ENCODE measurements at places on chromosomes 3 and 15.

DNA sequence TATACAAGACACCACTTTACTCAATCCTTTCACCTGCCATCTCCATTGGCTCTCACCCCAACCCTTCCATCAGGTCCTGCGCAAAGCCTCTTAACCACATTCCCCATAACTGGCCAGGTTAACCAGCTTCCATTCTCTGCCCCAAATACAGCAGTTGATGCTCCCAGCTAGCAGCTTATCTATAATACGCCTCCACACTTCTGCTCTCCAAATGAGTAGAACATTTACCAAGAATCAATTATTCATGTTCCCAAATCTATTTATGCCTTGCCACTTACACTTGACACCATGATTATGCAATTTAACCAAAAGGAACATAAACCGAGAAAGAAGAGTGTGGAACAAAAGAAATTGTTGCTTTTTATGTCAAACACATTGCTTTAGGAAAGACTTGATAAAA is 103.7 kb upstream of the TPM1 start:
- DNase-seq, result no peak

GRCh38 chr3:127264794-127265514 is 22.9 kb downstream of the PRR20G start:
- DNase-seq, result no peak

GRCh38 chr3:24541935-24542334 is 47.3 kb upstream of the THRB start:
- DNase-seq, result no peak

DNA sequence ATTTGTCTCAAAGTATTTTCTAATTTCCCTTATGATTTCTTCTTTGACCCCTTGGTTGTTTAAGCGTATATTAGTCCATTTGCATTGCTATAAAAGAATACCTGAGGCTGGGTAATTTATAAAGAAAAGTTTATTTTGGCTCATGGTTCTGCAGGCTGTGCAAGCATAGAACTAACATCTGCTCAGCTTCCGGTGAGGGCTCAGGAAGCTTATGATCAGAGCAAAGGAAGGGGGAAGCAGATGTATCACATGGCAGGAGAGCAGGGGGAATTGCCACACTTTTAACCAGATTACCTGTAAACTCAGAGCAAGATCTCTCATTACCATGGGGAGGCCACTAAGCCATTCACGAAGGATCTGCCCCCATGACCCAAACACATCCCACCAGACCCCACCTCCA is 148.2 kb downstream of the PDE8A start:
- DNase-seq, result no peak

- DNase-seq, result no peak
Measured at GRCh38 chr3:101065962-101066361, 72.7 kb upstream of the ABI3BP start.

DNA sequence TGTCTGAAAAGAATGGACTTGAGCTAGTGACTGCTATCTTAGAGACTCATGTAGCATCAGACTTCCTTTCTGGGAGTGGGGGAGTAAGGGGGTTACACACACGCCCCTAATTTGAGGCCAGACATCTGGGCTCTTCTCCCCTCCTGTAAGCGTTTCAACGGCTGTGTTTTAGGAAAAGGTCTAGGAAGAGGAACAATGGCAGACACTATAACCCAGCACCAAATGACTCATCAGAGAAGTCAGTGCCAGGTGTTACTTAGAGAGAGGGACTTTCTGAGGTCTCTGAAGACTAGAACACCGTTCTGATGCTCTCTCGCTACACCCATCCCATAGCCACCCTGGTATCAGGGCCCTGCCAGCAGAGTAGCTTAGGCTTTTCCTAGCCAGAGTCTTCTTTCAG is 65.5 kb downstream of the SSUH2 start:
- DNase-seq, result no peak

DNA sequence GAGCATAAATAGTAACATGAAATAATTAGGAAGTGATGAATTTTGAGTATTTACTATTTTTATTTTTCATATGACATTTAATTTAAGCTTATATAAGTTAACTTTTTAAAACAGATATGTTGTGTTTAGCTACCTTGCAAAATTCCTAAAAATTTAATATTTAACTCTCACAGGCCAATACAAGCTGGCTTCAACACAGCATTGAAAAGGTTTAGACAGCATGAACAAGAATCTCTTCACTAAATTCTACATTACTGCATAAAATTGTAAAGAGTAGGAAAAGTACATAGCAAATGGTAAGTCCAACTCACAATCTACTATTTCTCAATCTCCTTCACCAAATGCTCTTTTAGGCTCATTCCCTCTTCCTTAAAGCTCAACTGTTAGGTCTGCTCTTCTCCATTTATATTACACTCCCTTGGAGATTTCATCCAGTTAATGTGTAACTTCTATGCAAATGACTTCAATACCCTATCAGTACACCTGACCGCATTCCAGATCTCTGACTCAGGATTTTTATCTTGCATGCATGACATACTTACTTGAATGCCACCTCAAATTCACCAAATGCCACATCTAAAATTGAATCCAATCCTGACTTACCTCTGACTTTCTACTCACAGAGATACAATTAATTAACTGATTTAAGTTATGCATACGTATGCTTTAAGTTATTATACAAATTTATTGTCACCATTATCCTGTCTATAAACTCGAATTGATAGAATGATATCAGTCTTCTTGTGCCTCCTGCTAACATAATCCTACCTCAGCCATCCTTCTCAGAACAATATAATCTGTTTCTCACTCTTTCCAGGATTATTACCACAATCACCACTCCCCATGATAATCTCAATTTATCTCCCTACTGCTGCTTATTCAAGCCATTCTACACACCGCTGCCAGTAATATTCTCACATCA is 127.0 kb downstream of the STAG1 start:
- no peak for DNase-seq

DNA sequence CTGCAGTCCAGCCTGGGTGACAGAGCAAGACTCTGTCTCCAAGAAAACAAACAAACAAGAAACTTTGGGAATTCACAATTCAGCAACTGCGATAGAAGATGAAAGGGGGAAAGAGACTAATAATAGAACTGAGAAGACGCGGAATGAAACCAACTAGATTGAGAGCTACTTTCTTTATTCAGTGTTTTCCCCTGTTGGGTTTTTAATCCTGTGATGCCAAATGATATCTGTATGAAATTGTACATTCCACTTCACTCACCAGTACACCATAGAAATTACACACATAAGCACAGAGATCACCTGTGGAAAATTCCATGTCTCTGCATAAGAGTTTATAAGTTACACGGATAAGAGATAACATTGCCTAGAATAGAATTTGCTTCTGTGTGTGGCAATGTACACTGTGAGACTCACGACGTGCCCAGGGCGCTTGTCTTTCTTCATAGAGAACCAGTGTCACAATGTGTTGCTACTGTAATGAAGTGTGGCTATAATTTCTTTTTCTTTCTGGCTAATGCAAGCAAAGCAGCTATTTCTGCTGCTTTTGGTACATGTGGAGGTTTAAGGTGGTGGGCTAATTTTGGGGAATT is 17.7 kb upstream of the CHST2 start:
- DNase-seq, result no peak

GRCh38 chr3:112001526-112001925 is 2.8 kb downstream of the TAGLN3 start:
- DNase-seq, result no peak

DNA sequence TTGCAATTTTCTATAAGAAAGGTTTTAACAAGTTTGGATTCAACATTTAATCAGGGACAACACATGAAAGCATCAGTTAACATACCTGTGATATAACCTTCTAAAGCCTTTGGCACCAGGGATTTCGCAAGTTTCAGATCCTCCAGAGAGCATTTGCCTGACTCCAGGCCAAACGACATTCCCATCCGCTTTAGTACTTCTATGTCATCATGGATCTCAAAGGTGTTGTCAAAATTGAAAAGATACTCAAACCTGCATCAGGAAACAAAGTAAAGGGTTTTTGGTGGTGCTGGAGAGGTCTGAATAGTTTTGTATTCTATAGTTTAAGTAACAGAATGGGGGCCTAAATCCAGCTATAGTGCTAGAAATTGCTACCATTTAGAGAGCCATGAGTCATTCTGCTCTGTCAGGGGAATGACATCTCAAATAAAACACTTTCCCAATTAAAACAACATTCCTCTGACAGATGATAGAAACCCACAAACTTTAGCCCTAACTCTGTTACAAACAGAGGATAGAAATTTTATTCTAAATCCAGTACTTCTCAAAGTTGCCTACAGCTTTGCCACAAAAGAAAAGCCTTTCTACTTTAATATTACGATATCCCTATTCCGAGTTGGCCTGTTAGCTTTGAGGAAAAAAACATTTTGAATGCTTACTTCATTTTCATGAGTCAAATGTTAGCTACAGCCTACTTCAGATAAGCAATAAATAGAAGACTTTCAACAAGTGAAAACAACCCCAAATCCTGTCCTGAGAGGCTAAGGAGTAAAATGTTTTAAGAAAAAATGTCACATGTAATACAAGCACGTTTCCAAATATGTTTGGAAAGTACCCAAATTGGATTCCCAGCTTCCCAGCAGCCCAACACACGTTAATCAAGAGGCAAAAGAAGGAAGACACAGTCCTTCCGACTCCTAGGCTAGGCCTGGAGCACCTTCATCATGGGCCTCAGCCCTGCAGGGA is 83.4 kb downstream of the ATP1B3 start:
- DNase-seq, result no peak

DNA sequence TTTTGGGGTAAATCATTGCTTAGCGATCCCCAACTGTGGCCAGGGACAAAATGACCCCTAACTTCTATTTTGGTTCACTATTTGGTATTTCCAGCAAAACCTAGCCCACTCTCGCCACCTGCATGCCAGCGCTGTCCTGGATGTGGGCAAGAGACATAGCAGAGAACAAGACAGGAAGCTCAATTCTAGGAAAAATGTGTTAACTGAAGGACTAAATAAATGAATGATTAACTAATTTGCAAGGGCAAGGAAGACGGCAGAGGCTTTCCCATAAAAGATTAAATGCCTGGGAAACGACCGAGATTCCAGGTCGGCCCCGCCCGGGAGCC is 408 bp downstream of the NICN1 start:
- DNase-seq, result no peak

- DNase-seq, result no peak
Measured at GRCh38 chr3:133388696-133389395, 11.0 kb upstream of the BFSP2 start.

GRCh38 chr15:85624291-85624801 is 170.4 kb downstream of the KLHL25 start:
- no peak for DNase-seq

- no peak for DNase-seq
Measured at GRCh38 chr3:180325958-180326357, 276.0 kb upstream of the TTC14 start.

DNA sequence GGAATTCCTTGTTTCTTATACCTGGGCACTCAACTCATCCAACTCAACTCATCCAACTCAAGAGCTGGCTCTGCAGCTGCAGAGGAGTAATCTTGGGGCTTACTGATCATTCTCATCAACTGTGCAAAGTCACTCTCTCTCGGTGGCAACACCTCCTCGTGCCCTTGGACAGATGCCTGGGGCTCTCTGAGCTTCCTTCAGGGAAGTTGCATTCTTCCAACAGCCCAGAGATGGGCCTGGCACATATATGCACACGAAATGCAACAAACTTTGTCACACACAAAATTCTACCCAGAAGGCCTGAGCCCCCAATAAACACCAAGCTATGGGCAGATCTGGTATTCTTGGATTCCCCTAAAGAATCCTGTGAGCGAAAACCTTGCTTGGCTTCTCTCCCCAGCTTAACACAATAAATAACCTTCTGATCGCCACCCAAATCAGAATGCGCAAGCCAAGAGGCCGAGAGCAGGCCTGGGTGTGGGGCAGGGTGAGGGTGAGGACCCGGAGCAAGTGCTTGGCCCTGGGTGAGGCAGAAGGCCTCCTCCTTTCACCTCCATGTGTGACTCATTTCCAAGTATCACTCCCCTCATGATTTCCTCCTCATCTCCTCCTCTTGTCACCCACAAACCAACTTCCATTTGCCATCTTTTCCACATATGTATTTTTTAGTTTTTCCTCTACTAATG is 15.4 kb downstream of the TGM5 start:
- DNase-seq, result no peak

DNA sequence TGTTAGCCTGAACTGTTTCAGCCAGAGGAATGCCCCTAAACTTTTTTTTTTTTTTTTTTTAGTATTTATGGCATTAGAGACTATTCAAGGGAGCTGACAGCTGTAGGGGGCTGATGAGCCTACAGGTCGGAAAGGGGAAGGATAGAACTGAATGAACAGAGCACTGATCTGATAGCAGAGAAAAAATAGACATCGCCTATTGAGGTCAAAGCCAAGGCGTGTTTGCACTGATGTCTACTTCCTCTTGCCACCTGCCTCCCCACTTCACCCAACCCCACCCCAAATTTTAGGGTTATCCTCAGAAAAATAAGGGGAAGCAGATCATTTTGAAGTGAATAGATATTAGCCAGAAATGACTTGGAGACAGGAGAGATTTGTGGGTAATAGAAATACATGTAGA is 3.0 kb upstream of the ZMAT3 start:
- no peak for DNase-seq

GRCh38 chr3:35664460-35664919 is 25.2 kb downstream of the ARPP21 start:
- no peak for DNase-seq

DNA sequence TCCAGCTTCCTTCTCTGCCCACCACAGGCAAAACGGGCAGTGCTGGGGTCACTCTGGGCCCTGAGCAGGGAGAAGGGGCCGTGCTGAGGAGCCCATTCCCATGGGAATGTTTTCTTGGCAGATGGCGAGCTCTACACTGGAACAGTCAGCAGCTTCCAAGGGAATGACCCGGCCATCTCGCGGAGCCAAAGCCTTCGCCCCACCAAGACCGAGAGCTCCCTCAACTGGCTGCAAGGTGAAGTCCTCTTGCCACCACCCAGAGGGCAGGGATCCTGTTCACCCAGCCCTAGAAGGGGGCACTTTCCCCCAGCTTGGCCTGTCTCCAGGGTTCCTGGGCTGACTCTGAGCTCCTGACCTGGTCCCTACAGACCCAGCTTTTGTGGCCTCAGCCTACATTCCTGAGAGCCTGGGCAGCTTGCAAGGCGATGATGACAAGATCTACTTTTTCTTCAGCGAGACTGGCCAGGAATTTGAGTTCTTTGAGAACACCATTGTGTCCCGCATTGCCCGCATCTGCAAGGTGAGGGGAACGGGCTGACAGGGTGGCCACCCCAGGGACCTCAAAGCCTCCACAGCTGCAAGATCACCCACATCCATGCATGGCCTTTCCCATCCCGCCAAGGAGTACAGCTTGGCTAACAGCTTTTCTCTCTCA is 12.4 kb downstream of the CIB1 start:
- no peak for DNase-seq

GRCh38 chr3:111747490-111747889 is 111.6 kb upstream of the PHLDB2 start:
- DNase-seq, result no peak

- DNase-seq, result no peak
Measured at GRCh38 chr3:140035871-140036270, 100.9 kb downstream of the CLSTN2 start.

- DNase-seq, result no peak
Measured at GRCh38 chr3:178456621-178457285, 79.5 kb upstream of the KCNMB2 start.

DNA sequence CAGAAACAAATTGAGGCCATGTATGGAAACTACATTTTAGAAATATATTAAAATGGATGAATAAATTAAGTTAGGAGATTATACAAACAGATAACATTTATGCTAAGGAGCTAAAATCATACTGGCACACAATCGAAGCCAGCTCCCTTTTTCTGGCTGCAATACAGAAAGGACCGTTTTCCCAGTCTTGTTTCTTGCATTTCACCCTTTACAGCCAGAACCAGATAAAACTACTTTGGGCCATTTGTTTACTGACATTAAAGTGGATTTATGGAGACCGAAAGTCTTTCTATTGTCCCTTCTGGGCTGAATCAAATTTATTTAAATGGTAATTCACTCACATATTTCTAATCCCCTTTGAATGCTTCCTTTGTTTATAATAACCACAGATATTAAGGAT is 50.1 kb upstream of the CNTN3 start:
- DNase-seq, result no peak

Measured in cortex of kidney (tissue), 1 donor.